Esophagus squamous epithelium (tissue), 5 donors: ENCODE measurements at places on chromosomes 1 and 21. TPM values are rescaled to one million over a fixed set of nuclear protein-coding genes. Genes with fewer than 3 reads are reported as not detected.

- no peaks in the 10 kb centered on the region for H3K36me3 ChIP-seq
- H3K4me1 ChIP-seq = peaks cover 20% of the 10 kb centered on the region
- no peak overlapping the region for H3K4me3 ChIP-seq
Measured at GRCh38 chr21:21002153-21002552, 3.9 kb downstream of the NCAM2 start.

- peaks cover 9% of the 10 kb centered on the region for H3K4me1 ChIP-seq
- H3K27me3 ChIP-seq = peaks cover 63% of the 10 kb centered on the region
- DNase-seq = no peak
- peak overlapping the region; percentile 57 for H3K4me3 ChIP-seq
Measured at GRCh38 chr21:26964170-26964778, 2.6 kb downstream of the ADAMTS5 start.

Gene NUDT4B
- total RNA-seq = 10.2 TPM

Gene ERRFI1
- 95.9 TPM for total RNA-seq

DNA sequence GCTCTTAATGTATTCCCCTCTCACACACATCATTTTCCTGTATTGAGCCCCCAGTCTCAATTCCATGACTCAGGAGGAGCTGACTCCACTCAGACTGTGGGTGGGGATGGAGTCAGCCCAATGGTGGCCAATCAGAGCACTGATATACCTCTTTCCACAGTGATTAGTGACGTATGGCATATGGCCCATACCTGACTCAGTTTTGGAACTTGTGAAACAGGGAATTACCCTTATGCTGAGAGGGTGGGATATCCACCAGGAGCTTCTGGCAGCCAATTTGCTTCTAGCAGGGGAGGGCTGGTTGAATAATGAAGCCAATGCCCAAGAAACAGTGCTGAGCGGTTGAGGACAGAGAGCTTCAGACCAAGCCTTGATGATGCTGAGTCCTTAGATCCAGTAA, 86.4 kb upstream of the SPATA6 start:
- no peak for DNase-seq
- no peak overlapping the region for H3K27ac ChIP-seq
- no peaks in the 10 kb centered on the region for H3K4me1 ChIP-seq
- H3K36me3 ChIP-seq = no peaks in the 10 kb centered on the region
- H3K27me3 ChIP-seq = peaks cover 7% of the 10 kb centered on the region

DNA sequence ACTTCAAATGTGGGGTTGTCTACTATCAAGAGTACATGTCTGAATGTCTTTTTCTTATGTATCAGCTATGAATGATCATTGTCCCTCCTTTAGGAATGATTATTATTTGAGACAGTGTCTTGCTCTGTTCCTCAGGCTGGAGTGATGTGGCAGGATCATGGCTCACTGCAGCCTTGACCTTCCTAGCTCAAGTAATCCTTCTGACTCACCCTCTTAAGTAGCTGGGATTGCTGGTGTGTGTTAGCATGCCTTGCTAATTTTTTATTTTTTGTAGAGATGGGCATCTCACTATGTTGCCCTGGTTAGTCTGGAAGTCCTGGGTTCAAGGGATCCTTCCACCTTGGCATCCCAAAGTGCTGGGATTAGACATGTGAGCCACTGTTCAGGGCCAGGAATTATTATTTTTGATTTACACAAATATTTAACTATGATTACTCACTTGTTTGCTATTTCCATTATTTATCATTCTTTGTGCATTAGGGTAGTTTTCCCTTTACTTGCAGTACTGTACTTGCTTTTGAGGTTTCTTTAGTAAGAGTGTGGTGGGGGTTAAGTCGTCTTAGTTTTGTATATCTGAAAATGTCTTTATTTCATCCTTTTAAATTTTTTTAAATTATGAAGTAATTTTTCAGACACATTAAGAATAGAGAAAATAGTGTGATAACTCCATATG, 12.8 kb downstream of the S100A7 start:
- no peak overlapping the region for H3K4me3 ChIP-seq
- H3K27me3 ChIP-seq = peaks cover 62% of the 10 kb centered on the region
- no peaks in the 10 kb centered on the region for H3K36me3 ChIP-seq

DNA sequence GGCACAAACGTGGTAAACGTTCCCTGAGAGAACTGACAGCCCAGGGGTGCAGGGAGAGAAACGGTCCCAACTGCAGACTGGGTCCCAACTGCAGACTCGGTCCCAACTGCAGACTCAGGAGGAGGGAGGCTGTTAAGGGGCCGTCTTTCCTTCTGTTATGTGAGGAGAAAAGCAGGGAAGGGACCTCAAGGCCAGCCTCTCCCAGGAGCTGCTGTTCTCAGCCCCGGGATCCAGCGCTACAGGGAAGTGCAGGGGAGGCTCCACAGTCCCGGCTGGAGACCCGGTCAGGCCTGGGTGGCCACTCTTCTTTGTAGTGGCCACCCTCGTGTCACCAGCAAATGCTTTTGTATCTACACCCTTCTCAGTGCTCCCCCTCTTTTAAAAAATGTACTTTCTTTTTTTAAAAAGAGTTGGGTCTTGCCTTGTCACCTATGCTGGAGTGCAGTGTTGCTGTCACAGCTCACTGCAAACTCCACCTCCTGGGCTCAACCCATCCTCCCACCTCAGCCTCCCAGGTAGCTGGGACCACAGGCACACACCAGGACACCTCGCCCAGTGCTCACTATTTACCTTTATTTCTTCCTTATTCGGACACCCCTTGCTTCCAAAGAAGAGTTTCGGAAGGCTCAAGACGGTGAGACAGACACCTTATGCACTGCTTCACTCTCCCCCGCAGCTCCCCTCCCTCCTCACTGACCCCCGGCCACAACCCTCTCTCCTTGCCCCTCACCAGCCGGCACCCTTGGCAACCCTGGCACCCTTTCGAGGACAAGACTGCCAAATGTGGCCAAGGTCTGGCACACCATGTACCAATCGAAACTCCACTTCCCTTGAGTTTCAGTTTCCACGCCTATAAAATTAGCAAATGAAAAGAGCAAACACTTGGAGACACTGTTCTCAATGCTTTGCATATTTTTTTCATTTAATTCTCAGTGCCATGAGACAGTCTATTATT, 21.8 kb downstream of the CAPN2 start:
- H3K27ac ChIP-seq = peak overlapping the region; percentile 67
- H3K4me1 ChIP-seq = peaks cover 63% of the 10 kb centered on the region
- no peak for DNase-seq
- no peaks in the 10 kb centered on the region for H3K27me3 ChIP-seq

DNA sequence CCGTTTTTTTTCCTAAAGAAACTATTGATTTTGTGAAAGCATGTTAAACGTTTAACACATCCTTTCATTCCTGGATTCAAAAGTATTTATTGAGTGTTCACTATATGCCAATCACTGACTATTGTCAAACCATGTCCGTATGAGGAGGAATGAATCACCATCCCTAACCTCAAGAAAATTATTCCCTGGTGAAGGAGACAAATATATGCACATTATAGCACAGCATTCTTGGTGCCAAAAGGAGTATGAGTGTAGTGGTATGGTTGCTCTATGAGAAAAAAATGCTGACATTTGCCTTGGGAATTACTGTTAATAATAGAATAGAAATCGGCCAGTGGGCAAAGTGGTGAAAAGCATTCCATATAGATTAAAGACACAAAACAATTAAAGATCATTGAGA, 1390.1 kb downstream of the MRPL39 start:
- H3K4me3 ChIP-seq = no peak overlapping the region
- no peaks in the 10 kb centered on the region for H3K27me3 ChIP-seq
- no peak for DNase-seq

- no peaks in the 10 kb centered on the region for H3K36me3 ChIP-seq
- no peaks in the 10 kb centered on the region for H3K27me3 ChIP-seq
- DNase-seq = no peak
- no peak overlapping the region for H3K4me3 ChIP-seq
Measured at GRCh38 chr1:41533016-41533730, 48.7 kb upstream of the EDN2 start.

GRCh38 chr1:245546875-245547274, 392.1 kb downstream of the KIF26B start:
- DNase-seq = no peak
- H3K27ac ChIP-seq = no peak overlapping the region
- H3K27me3 ChIP-seq = no peaks in the 10 kb centered on the region

DNA sequence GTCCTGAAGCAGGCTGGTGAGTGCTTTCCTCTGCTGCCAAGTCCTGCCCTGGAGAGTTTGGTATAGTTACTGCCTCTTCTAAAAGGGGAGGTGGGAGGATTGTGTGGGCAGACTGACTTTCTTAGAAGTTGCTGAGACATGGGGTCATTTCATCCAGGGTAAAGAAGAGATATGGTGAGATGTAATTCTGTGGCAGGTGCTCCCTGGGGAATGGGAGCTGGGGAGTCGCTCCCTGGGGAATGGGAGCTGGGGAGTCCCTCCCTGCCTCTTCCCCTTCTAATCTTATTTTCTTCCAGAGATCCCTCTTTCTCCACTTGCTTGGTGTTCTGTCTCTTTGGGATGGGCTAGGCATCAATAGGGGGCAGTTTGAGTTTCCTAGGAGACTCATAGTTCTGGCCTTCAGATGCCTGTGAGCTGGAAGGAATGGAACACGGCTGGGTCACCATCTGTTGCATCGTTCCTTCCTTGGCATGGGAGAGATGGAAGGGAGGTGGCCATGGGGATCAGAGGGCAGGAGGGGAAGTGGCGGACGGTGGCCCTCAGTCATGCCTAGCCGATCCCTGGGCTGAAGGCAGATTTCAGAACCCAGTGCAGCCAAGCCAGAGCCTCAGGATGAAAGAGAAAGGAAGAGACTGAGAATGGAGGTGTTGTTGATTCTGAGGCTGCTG, 59.0 kb downstream of the NFASC start:
- no peaks in the 10 kb centered on the region for H3K27me3 ChIP-seq
- no peak for DNase-seq
- H3K4me3 ChIP-seq = no peak overlapping the region
- no peaks in the 10 kb centered on the region for H3K36me3 ChIP-seq
- H3K27ac ChIP-seq = no peak overlapping the region

DNA sequence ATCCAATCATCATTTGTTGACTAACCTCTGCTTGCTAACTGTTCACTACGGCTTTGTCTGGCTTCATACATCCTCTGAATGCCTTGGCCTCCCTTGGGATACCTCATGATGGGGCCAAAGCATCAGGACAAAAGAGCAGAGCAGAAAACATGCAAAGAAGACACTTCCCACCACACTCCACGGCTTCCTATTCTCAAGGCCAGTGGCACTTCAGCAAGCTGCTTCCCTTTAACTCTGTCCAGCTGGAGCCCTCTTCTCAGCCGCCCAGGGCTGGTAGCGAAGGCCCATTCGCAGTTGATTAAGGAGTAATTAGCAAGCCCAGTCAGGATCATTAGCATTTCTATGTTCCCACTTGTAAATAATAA, 224.3 kb upstream of the FGGY start:
- no peak overlapping the region for H3K4me3 ChIP-seq
- H3K36me3 ChIP-seq = no peaks in the 10 kb centered on the region
- no peaks in the 10 kb centered on the region for H3K27me3 ChIP-seq
- no peak overlapping the region for H3K27ac ChIP-seq
- DNase-seq = no peak
- no peaks in the 10 kb centered on the region for H3K4me1 ChIP-seq

Gene TMEM269
- total RNA-seq = not detected

GRCh38 chr21:36949171-36950141, 17.0 kb downstream of the HLCS start:
- no peak for DNase-seq
- H3K27ac ChIP-seq = no peak overlapping the region
- peaks cover 32% of the 10 kb centered on the region for H3K36me3 ChIP-seq
- no peaks in the 10 kb centered on the region for H3K4me1 ChIP-seq
- no peaks in the 10 kb centered on the region for H3K27me3 ChIP-seq

Gene HIVEP3
- total RNA-seq = 4.8 TPM

DNA sequence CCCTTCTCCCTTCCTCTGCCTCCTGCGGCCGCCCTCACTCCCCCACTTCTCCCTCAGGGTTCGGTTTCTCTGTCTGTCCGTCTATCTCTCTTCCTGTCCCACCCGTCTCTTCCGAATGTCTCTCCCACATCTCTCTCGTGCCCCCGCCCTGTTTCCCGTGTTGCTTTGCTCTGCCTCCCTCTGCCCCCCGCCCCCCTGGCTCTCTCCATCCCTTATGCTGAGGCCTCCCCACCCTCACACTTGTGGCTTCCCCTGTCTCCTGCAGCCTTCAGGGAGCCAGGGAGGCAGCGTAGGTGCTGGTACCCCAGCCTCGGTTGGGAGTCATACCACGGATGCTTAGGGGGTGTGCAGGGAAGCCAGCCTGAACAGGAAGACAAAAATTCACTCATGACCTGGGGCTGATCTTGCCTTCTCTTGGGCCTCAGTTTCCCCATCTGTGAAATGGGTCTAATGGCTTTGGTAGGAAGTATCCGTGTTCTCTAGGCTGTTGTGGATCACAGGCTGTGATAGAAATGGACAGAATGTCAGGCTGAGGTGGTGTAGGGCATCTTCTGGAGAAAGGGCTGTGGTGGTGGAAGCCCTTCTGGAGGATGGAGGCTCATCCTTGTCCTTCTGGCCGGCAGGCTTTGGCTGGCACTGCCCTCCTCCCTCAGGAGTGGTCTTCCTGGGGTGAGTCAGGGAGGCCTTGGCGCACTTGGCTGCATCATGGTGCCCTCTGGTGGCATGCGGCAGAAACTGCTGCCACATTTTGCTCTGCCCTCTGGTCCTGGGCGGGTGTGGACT, 55.5 kb downstream of the FOXO6 start:
- no peaks in the 10 kb centered on the region for H3K36me3 ChIP-seq
- no peaks in the 10 kb centered on the region for H3K27me3 ChIP-seq
- no peak overlapping the region for H3K4me3 ChIP-seq
- DNase-seq = no peak
- H3K4me1 ChIP-seq = peaks cover 4% of the 10 kb centered on the region

Gene AQP10
- not detected for total RNA-seq

DNA sequence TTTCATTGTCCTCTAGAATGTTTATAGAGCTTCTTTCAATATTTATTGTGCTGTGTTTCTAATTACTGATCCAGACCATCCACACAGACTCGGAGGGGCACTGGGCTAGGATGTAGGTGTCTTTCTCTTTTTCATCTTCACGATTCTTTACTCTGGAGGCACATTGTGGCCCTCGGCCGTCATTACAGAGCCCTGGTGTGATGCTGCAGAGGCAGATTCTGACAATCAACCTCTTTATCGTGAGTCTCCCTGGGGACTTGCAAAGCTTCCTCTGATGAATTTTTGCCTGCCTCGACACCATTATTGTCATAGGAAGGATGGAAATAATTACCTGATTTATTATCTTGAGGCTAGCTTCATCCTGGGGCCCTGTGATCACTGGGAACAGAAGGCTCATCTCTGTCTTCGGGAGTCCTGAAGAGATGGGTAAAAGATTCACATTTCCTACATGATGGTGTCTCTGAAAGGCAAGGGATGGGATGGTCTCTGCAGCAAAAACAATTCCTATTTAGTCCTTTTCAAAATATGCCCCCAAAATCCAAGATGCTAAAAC, 89.4 kb downstream of the SEC16B start:
- no peak overlapping the region for H3K27ac ChIP-seq
- no peak for DNase-seq
- no peak overlapping the region for H3K4me3 ChIP-seq
- H3K4me1 ChIP-seq = no peaks in the 10 kb centered on the region
